ENCODE measurements at places on chromosomes 2 and 18. TPM values are rescaled to one million over a fixed set of nuclear protein-coding genes. Genes with fewer than 3 reads are reported as not detected.

- no peak for DNase-seq
Observed at GRCh38 chr2:101125374-101125773, 25.8 kb downstream of the TBC1D8 start.

DNA sequence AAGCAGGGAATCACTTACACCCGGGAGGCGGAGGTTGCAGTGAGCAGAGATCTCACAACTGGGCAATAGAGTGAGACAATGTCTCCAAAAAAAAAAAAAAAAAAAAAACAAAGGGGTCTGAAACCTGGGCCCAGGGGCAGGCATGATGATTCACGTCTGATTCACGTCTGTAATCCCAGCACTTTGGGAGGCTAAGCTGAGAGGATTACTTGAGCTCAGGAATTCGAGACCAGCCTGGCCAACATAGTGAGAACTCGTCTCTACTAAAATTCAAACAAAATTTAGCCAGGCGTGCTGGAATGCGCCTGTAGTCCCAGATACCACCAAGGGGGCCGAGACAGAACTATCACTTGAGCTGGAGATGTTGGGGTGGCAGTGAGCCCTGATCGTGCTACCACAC is 30.3 kb downstream of the TEX44 start:
- no peak for DNase-seq

DNA sequence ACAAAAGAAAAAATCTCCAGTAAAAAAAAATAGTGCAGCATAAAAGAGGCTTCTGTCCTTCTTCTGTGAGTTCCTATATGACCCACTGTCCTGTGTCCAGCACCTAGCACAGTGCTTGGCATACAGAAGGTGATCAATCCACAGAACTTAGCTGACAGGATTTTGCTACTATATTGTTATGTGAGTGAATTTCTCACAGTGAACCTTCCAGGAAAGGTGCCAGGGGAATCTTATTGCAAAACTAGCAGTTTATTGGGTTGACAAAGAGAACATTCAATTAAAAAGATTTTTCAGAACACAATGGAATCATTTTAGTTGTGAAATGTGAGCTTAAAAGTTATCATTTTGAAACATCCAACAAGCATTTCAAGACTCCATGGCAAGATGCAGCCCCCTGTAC is 12.4 kb upstream of the TRIB2 start:
- no peak for DNase-seq

- DNase-seq: no peak
Observed at GRCh38 chr2:215493376-215493775, 57.5 kb upstream of the FN1 start.

DNA sequence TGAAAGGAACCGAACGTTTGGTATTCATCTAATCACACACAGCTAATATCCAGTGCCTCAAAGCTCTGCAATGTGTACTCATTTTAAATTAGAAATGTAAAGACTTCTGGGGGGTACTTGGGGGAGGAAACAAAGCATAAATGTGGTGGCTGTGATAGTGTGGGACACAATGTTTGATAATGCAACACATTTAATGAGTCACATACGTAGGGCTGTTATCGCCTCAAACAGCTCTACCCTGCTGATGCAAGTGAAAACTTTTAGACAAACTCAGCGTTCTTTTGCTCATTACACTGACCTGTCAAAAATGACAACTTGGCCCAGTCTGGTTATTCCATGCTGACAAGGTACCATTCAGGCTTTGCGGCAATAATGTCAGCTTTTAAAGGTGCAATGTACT is 1227.1 kb upstream of the CELF4 start:
- DNase-seq: no peak

- no peak for DNase-seq
Observed at GRCh38 chr2:31563273-31563839, 17.4 kb downstream of the SRD5A2 start.

DNA sequence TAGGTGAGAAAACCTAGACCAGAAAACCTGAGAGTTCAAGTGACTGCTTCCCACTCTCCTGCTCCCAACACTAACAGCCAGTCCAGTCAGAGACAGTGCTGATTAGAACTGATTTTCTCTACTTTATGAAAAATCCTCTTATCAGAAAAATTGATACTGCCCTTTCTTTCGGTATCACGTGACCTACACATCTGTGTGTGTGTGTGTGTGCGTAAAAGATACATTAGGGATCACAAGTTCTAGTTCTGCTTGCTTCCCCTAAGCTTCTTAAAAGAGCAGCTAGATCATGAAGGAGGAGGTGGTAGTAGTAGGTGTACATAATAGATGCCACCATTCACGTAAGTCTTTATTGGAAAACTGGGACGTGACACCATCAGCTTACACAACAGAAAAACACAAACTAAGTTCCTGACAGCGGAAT is 1.5 kb downstream of the ARL5A start:
- DNase-seq: peak; percentile 47

DNA sequence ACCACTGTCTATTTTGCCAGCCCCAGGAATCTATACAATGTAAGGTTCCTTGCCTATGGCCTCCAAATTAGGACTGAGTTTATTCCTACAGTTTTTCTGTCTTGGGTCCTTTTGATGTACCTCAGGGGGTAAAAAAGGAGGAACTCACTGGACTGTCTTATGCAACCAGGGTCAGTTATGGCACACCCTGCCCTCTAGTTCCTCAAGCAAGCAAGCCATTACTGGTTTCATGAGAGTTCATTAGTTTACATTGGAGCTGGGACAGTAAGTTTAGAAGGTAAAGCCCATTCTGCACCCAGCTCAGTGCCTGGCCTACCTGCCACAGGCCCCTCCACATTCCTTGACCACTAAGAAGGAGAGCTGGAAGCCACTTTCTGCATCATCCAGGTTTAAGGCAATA is 68.7 kb upstream of the WIPF1 start:
- no peak for DNase-seq

DNA sequence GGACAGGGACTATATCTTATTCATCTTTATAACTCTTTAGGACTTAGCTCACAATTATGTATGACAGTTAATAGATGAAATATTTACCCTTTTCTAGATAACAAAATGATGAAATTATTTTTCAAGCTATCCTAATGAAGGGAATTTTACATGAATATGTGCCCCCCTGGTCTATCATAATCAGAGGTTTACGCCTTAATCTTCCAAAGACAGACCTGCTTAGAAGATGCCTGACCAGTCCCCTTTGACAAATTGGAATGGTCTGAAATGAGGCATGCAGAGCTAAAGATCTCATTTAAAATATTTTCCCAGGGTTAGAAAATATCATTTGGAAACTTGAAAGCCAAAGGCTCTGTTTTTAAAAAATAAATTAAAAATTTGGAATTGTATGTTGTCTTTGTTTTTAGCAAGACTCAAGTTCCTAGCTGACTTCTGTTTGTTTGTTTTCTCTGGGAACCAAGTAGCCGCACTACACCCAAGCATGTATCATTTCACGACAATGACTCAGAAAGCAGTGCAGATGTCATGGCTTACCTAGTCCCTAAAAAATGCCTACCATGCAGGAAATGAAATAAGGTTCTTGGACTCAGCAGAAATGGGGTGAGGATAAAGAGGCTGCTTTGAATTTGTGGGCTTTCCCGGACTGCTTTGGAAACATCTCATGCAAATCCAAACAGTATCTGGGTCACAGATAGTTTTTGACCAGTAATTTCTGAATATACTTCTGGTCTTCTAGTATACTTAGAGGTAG is 162.1 kb downstream of the ZEB2 start:
- DNase-seq: no peak

DNA sequence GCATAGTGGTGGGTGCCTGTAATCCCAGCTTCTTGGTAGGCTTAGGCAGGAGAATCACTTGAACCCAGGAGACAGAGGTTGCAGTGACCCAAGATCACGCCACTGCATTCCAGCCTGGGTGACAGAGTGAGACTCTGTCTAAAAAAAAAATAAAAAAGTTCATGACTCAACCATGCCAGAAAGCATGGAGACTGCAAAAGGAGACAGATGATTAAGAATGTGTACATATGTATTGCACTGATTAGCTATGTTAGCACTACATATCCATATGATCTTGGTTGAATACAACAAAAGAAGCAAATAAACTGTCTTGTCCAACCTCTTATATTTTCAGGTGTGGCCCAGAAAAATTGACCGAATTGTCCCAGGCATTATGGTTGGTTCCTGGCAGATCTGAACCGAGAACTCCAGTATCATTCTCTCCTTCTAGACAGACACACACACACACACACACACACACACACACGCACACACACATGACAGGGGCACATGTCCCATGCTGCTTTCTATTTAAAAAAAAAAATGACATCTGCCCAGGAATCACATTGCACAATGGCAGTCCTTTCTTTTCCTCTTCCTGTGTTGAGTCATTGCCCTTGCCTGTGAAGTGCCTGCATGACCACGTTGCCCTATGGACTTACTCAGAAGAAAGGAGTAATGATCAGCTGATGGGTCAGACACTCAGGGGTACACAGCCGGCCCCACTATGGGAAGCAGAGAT is 65.6 kb downstream of the MYCN start:
- DNase-seq: no peak

DNA sequence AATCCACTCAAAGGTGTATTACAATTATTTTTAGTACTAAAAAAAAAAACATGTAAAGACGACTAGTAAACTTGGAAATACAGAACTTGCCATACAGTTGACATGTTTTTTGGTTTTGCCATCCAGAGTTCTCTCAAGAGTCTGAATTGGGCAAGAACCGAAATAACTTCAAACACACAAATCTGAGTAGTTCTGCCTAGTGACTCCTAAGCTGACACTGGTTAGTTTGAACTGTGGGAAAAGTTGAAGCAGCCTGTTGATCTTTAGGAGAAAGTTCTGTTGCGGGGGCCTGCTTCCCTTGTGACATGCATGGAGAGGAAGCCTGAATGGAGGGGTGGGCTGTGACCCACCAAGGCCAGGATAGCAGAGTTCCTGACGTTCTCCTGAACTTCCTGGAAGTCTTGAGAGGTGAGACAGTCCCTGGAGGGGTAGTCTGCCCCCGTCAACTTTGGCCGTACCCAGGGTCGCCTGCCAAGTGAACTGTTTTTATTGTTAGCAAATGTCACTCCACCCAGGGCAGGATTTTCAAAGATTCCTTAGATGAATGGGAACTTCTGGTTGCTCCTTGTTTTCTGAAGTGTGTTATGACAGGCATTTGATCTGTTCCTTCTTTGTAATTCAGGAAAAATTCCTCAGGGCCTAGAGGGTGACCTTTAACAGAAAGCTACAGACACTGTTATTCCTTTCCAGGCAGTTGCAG is 85.6 kb upstream of the SPTBN1 start:
- DNase-seq: no peak

DNA sequence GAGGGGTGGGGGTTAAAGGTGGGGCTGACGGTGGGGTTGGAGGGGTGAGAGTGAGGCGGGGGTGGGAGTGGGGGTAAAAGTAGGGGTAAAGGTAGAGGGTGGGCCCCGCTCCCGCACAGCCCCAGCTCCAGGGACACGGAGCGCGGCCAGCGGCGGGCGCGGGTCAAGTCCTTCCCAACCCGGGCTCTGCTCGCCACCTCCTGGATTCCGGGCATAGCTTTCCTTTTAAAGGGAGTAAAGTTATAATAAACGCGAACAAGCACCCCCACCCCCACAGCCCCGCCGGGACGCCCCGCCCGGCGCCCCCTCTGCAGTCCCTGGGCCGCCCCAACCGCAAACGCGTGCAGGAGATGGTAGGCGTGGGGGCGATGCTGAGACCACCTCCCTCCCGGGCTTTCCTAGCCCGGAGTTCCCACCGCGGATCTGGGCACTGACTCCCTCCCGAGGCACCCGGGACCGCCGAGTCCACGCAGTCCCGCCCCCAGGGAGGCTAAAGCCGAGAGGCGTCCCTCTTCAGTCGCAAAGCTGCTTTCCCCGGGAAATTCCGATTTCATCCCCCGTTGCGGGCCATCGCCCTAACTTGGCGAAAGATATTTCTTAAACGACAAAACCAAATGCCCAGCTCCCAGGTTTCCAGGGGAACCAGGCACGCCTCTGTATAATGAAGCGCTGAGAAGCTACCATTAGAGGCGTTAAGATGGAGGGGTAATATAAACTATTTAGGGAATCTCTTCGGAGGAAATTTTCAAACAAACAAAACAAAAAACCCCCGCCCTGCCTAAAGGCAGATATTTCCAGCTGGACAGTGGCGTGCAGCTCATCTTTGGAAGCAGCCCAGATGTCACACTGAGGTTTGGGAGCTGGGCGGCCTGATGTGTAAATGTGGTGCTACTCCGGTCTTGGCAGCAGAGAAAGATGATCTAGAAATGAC is at the start of gene LIMS2:
LIMS2 (minus strand) TSS at position 200 of the 931 bp plus-strand sequence. CDS start 506 bp downstream, outside the sequence.
- no peak for DNase-seq

DNA sequence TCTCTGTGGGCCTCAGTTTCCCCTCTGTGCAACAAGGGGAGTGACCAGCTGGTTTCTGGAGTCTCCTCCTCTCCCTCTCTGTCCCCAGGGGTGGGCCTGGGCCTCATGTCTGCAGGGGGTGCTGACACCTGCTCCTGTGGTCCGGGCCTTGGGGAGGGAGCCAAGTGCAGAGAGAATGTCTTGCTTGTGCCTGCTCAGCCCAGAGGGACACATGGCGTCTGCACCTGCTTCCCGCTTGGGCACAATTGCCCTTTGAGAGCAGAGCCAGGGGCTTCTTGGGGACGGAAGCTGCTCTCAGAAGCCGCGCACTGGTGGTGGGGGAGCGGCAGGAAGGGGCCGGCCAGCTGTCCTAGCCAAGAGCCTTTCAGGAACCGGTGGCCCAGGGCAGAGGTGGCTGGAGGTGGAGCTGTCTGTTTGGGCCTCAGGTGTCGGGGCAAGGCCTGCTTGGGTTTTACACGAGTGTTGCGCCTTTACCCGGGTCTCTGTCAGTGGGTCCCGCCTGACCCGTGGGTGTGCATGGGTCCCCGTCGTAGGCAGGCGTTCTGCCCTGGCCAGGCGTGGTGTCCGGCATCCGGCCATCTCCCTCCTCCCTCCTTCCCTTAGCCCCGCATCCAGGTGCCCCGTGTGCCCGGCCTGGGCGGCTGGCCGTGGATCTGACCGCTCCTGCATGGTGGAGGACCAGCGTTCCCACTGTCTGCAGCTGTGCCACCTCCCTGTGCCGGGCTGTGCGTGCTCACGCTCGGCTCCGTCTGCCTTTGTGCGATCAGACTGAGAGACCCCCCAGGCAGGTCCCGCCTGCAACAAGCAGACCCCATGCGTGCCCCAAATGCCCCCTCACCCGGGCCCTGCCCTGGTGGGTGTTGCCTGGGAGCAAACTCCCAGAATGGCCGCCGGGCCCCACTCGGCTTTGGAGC is 4.0 kb downstream of the NEU4 start:
- DNase-seq: no peak

GRCh38 chr18:42429196-42429595 is 474.2 kb downstream of the PIK3C3 start:
- no peak for DNase-seq

GRCh38 chr2:127195140-127196074 is 24.7 kb downstream of the CYP27C1 start:
- no peak for DNase-seq

Gene COL3A1
- total RNA-seq: not detected

Gene C2orf80
- not detected for total RNA-seq

Gene LYG2
- total RNA-seq: not detected

Gene LCT
- total RNA-seq: 0.09 TPM

Gene NEU2
- total RNA-seq: not detected

Gene CFAP53
- total RNA-seq: 0.86 TPM

Gene MPPE1
- 40.1 TPM for total RNA-seq

Gene MRO
- total RNA-seq: 0.46 TPM

Gene SPEG
- 0.35 TPM for total RNA-seq
